Stimulated activated CD4-positive, alpha-beta T cell treated with anti-CD3 and anti-CD28 coated beads, Interleukin-12 subunit alpha, Interleukin-12 subunit beta, amount 100 ng/mL, for 4 hours (primary cell): ENCODE measurements at places on chromosomes 2 and 18.

- peak; percentile 22 for DNase-seq
Observed at GRCh38 chr2:171598713-171599319, 76.5 kb downstream of the CYBRD1 start.

GRCh38 chr2:144937910-144938709, 418.2 kb upstream of the ZEB2 start:
- no peak for DNase-seq

- DNase-seq: peak; percentile 47
Observed at GRCh38 chr18:54149078-54149697, 75.3 kb downstream of the MBD2 start.

- no peak for DNase-seq
Observed at GRCh38 chr18:40553029-40553428, 1402.0 kb upstream of the PIK3C3 start.

- DNase-seq: no peak
Observed at GRCh38 chr2:57674025-57674424, 372.6 kb upstream of the VRK2 start.

DNA sequence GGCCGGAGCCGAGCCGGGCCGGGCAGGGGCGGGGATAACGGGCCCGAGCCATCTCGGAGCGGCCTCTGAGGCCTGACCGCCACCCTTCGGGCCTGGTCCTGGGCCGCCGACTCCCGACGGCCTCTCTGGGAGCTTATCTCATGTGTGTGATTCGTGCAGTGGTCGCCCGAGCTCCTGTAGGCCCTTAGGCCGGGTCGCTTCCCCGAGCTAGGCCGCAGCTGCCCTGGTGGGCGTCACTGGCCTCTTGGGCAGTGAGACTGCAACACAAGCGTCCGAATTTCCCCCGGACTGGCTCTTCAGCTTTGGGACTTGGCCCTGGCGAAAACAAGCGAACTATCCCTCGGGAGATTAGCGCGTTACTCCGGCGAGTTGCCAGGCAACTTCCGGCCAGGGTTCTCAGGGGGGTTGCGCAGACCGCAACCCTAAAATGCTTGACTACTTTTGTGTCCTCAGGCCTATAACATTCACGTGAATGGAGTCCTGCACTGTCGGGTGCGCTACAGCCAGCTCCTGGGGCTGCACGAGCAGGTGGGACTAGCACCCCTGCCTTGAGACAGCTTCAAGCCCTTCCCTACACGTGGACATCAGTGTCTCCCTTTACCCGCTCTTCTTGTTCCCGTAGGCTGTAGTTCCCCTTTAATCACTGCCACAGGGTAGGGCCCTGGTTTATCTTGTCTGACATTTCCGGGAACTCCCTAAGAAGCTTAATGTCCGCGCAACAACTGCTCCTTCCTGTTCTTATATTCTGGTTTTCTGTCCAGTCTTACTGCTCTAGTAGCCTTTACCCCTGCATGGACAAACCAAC, 602 bp downstream of the SNX17 start:
- peak; percentile 33 for DNase-seq

- DNase-seq: no peak
Observed at GRCh38 chr2:212966884-212967283, 184.5 kb downstream of the IKZF2 start.

GRCh38 chr18:49754866-49755265, 58.5 kb downstream of the ACAA2 start:
- DNase-seq: no peak

- DNase-seq: no peak
Observed at GRCh38 chr18:37476182-37476581, 89.4 kb downstream of the CELF4 start.

GRCh38 chr2:126656431-126657147, 631 bp downstream of the GYPC start:
- peak; percentile 47 for DNase-seq

DNA sequence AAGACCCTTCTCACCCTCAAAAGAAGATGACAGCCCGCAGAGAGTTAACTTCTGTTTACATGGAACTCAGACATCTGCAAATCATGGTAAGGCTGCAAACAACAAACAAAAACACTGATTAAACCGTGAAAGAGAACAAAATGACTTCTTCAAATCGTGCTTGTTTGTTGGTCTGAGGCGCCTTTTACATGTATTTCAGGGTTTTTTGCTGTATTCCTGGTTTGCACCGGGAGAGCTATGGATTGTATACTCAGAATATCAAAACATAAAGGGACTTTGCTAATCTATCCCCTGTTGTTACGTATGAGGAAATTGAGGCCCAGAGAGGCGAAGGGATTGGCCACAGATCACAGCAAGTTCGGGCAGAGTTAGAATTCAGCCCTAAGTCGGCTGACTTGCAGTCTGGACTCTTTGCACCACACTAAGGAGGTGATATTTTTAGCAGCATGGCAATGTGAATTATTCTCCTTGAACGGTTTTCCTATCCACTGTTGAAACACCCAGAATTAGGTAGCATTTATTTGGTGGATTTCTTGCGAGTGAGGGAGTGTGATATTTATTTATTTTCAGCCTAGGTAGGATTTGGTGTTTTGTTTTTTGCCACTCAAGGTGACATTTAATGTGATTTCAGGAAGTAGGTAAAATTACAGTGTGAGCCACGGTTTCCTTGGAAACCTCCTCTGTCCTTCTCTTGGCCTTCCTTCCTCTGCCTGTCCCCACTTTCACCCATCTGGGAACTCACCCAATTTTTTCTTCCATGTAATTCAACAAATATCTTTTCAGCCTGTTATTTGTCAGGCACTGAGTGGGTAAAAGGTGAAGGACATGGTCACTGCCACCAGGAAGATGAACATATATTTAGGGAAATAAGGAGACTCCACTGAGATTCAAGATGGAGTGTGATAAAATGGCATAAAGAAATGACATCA, 980 bp upstream of the PDE6D start:
- DNase-seq: no peak

- DNase-seq: no peak
Observed at GRCh38 chr2:218501665-218502064, 66.5 kb downstream of the USP37 start.
